ENCODE measurements at places on chromosomes 3 and 15.
A peak's percentile ranks its signal among the peaks of the same experiment; 100 is the strongest.

DNA sequence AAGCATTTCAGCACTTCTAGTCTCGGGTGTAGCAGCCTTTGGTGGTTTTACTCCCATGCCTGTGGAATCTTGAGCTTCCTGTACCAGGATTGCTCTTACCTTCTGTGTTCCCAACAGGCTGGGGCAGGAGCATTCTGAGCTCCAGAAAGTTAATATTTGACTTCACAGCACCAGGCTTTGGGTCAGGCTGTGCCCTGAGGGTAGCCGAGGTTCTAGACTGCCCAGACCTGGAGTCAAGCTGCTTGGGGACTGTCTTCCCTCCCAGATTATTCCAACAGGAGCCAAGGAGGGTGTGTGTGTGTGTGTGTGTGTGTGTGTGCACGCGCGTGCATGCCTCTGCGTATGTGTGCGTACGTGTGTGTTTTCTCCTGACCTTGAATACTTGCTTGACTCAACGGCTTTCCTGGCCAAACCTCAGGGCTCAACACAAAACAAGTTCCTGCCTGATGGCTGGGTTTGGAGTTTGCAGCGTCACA, 94.8 kb downstream of the FLNB start:
- no peak for DNase-seq

DNA sequence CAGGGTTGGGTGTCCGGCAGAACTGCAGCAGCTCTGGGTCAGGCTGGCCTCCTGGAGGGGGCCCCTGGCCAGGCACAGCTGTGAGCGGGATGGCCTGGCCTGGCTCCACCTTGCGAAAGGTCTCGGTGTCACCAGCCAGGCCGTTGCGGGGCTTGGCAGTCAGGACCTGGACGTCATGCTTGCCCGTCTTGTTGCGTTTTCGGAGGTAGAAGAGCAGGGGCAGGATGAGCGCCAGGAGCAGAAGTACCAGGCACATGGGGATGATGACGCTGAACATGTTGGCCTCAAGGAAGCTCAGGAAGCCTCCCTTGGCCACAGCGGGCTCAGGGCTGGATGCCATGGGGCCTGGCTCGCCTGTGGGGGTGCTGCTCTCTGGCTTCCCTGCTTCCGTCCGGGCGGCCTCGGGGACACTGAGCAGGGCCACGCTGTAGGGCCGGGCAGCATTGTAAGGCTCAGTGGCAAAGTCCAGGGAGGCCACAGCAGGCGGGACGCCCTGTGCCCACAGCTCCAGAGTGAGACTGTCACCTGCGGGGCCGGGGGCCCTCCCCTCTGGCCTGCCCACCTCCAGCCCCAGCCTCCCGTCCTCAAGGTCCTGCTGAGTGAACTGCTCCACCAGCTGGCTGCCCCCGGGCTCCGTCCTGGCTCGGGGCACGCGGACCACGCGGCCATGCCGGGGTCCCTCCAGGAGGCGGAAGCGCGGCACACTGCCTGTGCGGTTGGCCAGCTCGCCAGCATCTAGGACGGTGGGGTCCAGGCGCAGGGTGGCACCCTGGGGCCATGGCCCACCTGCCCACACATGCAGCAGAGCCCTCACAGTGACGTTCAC, 28.1 kb downstream of the SNX33 start:
- DNase-seq = no peak

DNA sequence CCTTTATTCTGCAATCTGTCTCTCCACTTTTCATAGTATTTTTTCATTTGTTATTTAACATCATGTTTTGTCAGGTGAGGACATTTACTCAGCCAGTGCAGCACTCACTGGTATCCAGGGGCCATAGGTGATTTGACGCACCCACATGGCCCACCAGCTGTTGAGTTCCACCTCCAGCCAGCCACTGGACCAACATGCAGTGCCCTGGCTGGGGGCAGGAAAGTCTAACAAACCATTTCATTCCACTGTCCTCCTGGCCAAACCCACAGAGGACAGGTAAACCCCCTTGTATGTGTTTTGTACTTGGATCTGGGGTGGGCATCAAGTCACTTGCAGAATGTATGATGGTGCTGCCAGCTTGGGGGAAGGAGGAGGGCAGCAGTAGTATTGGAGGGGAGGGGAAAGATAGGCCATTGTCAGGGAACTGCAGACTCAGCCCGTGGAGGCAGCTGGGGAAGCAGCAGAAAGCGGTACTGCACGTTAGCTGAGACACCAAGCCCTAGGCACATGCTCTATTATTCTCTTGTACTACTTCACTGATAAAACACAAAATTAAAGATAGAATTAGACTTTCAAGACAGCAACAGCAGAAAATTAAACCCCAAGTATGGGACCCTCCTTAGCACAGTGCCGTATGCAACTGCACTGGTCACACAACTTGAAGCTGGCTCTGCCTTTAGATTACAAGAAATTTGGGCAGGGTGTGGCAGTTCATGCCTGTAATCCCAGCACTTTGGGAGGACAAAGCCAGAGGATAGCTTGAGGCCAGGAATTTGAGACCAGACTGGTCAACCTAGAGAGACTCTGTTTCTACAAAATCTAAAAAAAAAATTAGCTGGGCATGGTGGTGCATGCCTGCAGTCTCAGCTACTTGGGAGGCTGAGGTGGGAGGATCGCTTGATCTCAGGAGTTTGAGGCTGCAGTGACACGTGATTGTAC, 15.4 kb upstream of the RPL24 start:
- no peak for DNase-seq

GRCh38 chr15:98955331-98955730, 52.3 kb downstream of the PGPEP1L start:
- no peak for DNase-seq

DNA sequence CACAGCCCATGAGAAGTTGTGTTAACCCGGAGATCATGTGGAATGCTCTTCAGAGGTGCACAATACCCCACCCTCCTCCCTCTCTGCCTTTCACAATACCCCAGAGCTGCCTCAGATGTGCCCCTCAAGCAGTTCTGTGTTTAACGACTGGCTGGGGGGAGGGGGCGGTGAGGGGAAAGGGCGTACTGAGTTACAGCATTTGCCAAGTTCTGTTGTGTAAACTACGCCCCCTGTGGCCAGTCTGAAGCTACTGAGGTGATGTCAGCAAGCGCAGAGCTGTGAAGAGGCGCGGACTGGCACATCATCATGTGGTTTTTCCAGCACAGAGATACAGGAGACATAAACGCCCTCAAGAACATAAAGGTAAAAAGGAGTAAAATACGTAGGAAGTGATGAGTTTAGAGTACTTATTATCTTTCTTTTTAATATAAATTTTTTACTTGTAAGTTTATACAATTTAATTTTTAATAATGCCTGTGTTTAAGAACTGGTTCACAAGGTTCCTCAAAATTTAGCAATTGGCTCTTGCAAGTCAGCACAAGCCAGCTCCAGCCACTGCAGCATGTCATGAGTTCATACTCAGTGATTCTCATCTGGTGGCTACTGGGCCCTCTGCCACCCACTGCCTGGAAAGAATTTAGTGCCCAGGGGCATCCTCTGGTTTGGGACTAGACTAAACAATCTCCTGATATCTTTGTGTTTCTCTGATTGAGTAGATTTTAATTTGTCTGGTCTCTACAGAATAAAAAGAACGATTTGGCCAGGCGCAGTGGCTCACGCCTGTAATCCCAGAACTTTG, 1.7 kb downstream of the EPB42 start:
- DNase-seq = peak; percentile 7

DNA sequence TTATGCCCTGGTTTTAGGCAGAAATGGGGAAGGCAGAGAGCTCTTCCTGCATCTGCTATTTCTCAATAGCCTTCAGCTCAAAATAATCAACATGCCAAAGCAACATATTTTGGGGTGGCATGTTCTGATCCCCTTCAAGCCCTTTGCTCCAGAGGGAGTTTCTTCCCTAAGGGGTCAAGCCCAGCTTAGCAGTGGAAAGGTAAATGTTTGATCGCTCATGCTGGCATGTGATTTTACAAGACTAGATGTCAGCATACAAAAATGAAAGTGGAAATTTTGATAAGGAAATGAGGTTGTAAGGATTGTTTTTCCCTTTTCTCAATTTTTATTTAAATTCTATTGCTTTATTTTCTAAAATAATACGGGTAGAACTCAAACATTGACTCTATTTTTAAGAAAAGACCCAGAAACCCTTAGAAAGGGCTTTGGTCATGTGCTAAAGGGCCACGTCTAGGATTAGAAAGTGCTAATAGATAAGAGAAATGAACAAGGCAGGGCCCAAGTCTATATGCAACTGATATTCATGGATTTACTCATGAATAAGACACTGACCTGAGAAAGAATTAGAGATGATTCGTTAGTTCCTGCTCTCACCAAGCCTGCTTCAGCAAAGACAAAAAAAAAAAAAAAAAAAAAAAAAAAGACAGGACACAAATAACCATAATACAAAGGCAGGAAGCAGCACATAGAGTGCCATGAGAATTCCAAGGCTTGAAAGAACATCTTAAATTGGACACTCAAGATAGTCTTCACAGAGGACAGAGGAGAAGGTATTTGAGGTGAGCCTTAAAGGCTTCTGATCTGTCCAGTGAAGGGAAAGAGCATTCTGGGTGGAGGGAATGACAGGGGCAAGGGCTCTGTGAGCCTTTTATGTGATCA, 55.0 kb upstream of the NR2E3 start:
- no peak for DNase-seq

- peak; percentile 94 for DNase-seq
Measured at GRCh38 chr15:80777137-80777536, 2.0 kb upstream of the CEMIP start.

- DNase-seq = no peak
Measured at GRCh38 chr3:164730815-164731360, 347.4 kb downstream of the SI start.

GRCh38 chr3:195207056-195207455, 63.9 kb downstream of the XXYLT1 start:
- DNase-seq = no peak

DNA sequence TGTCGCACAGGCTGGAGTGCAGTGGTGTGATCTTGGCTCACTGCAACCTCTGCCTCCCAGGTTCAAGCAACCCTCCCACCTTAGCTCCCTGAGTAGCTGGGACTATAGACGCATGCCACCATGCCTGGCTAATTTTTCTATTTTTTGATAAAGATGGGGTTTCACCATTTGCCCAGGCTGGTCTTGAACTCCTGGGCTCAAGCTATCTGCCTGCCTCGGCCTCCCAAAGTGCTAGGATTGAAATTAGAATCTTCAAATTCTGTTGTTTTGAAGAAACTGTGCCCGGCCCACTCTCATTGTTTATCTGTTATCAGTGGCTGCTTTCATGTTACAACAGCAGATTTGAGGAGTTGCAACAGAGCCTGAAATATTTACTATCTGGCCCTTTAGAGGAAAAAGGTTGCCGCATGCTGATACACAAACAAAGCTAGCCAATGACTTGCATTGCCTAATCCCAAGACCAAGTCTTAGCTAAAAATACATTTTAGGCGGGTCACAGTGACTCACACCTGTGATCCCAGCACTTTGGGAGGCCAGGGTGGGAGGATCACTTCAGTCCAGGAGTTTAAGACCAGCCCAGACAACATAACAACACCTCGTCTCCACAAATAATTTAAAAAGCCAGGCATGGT, 43.2 kb upstream of the PPP4R2 start:
- no peak for DNase-seq

GRCh38 chr3:77039606-77040171, at the start of gene ROBO2:
ROBO2 (plus strand) TSS chr3:77040099; CDS start chr3:77040786, 687 bp downstream.
- DNase-seq = no peak

- no peak for DNase-seq
Measured at GRCh38 chr15:80308002-80308401, 56.0 kb upstream of the CTXND1 start.

DNA sequence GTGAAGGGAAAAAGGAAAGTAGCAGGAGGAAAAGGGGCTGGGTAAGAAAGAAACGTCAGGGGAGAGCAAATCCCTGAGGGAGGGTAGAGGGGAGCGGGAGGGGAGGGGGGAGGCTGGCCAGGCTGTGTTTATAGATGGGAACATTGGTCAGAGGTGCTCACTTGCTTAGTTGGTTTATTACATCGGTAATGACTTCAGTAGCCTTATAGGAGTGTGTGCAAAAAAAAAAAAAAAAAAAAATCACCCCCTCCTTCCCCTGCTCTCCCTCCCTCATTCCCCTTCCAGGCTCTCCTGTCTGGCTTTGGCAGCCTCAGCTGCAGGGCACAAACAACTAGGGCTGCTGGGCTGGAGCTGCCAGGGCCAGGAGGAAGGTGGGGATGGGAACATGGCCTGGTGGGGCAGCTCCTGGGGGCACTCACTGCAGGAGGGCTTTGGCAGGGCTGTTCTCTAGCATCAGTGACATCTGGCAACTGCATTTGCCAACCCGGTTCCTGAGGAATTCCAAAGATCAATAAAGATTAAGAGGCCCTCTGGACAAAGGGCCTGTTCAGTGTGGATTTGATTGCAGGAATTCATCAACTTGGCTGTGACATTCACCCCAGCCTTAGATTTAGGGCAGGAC, 334.5 kb upstream of the FRG2C start:
- DNase-seq = no peak

DNA sequence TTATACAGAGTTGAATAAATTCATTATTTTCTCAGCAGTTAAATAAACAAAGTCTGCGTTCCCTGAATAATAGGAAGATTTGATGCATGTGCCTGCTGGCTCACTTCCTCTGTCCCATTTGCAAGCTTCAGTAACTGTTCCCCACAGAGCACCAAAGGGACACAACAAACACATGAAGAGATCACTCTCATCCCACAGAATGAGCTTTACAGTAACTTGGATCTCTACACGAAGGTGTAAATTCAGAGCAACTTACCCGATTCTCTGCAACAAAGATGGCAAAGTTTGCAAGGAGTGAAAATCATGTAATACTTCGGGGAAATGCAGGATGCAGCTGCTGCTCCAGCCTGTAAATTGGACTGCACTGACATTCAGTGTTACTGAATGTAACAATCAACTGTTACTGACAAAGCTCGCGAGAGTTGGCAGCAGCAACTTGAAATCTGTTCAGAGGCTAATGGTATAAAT, at the start of gene BCHE:
Gene BCHE, minus strand, starts transcription at position 366 of the 468 bp plus-strand sequence. CDS start 6,390 bp downstream, outside the sequence.
- peak; percentile 4 for DNase-seq

- DNase-seq = no peak
Measured at GRCh38 chr15:96130734-96131133, 199.8 kb upstream of the NR2F2 start.

GRCh38 chr3:24017305-24017704, 72.2 kb downstream of the NR1D2 start:
- no peak for DNase-seq

- DNase-seq = no peak
Measured at GRCh38 chr3:127001486-127002194, 18.7 kb downstream of the PLXNA1 start.

DNA sequence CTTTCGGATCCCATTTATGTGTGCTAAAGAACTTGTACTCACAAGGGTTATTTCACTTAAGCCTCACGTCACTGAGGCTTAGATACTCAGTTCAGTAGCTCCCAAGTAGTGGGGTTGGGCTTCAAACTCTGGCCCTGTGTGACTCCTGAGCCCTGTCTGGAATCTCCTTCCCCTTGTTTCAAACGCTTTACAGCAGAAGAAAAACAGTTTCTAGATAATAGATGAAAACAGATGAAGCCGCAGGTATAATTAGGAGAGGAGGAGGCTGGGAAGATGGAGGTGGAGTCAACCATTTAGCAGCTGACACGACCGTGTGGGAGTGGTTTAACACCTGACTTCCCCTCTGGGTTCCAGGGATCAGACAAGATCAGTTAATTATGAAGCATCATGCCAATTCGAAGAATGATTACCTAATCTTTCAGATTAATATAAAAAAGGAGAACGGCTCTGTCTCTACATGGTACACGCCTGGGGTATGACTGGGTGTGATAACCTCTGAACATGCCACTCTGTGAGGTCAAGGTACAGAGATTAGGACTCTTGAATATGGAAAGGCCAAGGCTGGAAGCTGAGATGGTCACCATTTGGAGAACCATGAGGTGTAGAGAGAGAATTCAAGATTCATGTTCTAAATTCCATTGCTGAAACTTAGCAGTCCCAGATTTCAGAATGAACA, 31.1 kb downstream of the TPM1 start:
- DNase-seq = no peak

- DNase-seq = no peak
Measured at GRCh38 chr3:46449755-46450552, 14.8 kb downstream of the LTF start.

GRCh38 chr3:20935791-20936190, 749.8 kb upstream of the SGO1 start:
- DNase-seq = no peak

Measured in stromal cell of bone marrow (primary cell).